ENCODE measurements at places on chromosomes 6 and 20. TPM values are rescaled to one million over a fixed set of nuclear protein-coding genes. Genes with fewer than 3 reads are reported as not detected.

DNA sequence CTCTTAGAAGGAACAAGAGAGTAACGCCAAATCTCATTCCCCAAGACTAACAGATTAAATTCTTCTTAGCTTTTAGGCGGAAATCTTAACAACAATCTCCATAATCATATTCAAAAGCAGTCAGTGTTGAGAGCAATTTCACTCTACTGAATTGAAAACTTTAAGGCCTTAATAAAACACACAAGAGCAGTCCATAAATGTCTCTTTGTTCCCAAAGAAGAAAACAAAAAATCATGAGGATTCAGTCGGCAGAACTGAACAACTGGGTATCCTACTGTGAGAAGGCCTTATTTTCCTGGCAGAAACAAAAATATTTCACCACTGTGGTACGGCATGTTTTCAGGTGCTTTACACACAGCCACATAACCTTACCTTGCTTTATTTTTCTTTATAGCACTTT lies 14.4 kb downstream of the ABHD12 start:
- DNase-seq, result no peak
- H3K4me1 ChIP-seq, result peaks cover 9% of the 10 kb centered on the region
- H3K27ac ChIP-seq, result no peak overlapping the region
- no peak overlapping the region for H3K4me3 ChIP-seq
- H3K36me3 ChIP-seq, result no peaks in the 10 kb centered on the region

GRCh38 chr20:47606983-47607613 lies 105.4 kb downstream of the NCOA3 start:
- H3K4me1 ChIP-seq, result no peaks in the 10 kb centered on the region
- DNase-seq, result no peak
- no peaks in the 10 kb centered on the region for H3K27me3 ChIP-seq
- H3K4me3 ChIP-seq, result no peak overlapping the region
- no peak overlapping the region for H3K27ac ChIP-seq

The HLA-DQB2 gene
- not detected for polyA plus RNA-seq

The THBD gene
- polyA plus RNA-seq, result 3.8 TPM

The DNAJC5 gene
- polyA plus RNA-seq, result 23.3 TPM

DNA sequence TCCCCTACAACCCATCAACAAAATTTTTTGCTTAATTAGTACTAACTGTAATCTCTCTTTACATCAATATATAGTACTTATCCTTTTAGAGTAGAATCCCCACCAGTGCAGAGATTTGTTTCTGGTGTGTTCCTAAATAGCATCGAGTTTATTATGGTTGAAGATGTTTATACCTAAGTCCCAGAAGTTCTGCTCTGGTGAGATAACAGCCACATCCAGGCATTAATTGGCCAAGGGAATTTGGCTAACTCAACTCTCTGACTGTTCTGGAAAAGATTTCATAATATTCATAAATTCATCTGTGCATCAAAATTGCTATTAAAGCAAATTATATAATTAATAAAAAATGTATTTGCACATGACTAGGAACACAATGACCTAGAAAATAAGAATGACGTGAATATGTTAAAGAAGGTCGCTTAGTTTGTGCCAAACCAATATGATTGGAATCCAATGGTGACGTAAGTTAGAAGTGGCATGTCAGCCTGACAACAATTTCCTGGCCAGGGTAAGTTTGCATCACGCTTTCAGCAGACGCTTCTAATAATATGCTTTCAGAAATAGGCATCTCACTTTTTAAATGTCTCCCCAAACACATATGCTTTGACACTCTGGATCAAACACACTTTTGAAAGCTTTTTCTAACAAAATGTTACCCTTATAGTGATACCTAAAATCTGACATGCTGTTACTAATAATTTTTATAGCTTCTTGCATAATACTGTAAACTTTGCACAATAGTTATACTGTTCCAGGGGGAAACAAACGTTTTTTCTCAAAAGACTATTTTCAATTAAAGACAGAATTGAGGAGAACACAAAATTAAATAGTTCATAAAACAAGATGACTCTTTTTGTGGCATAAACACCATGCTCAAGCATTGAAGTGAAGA lies 236.7 kb downstream of the TENT5A start:
- H3K36me3 ChIP-seq, result no peaks in the 10 kb centered on the region
- H3K27ac ChIP-seq, result no peak overlapping the region
- H3K27me3 ChIP-seq, result no peaks in the 10 kb centered on the region
- no peak overlapping the region for H3K4me3 ChIP-seq
- no peak for DNase-seq

The KCNG1 gene
- polyA plus RNA-seq, result 2.2 TPM

The ARFGEF3 gene
- 4.8 TPM for polyA plus RNA-seq

DNA sequence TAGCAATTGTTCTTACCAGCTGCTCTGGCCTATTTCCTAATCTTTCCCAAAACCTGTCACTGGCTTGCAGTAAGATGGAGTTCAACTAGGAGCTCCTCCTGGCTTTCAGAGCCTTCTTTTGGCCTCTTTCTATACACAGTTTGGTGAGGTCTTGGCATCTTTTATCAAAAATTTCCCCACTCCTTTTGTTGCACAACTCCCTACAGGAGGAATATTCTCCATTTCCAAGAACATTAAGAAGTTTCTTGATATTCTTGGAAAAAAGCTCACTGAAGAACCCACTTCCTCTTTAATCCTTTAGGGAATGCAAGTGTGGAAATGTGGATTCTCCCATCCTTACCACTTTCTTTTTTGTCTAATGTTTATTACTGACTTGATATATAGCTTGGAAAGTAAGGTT lies 171.3 kb upstream of the KCNK16 start:
- H3K27ac ChIP-seq, result no peak overlapping the region
- H3K36me3 ChIP-seq, result no peaks in the 10 kb centered on the region

- no peak overlapping the region for H3K27ac ChIP-seq
- H3K36me3 ChIP-seq, result no peaks in the 10 kb centered on the region
- H3K27me3 ChIP-seq, result no peaks in the 10 kb centered on the region
- H3K4me1 ChIP-seq, result no peaks in the 10 kb centered on the region
- no peak overlapping the region for H3K4me3 ChIP-seq
These were observed 205.3 kb upstream of the FOXA2 start for GRCh38 chr20:22789676-22790075.

The XRN2 gene
- polyA plus RNA-seq, result 10.0 TPM

- no peak overlapping the region for H3K27ac ChIP-seq
- no peak for DNase-seq
- H3K4me1 ChIP-seq, result no peaks in the 10 kb centered on the region
- no peaks in the 10 kb centered on the region for H3K27me3 ChIP-seq
- H3K4me3 ChIP-seq, result no peak overlapping the region
These were observed 443.7 kb downstream of the GJA1 start for GRCh38 chr6:121879149-121879548.

DNA sequence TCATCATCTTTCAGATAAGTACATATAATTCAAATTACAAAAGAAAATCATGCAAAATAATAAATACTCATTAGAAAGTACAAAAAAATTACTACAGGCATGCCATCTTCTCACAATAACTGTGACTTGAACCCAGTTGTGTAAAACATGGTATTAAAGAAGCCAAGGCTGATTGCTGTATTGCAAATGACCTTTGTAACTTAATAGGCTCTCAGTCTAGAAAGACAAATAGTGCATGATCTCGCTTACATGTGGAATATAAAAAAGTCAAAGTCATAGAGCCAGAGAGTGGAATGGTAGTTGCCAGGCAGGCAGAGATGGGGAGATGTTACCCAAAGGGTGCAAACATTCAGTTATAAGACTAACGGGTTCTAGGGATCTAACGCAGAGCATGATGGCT lies 626.1 kb downstream of the COL12A1 start:
- H3K27ac ChIP-seq, result no peak overlapping the region
- DNase-seq, result no peak
- H3K4me1 ChIP-seq, result no peaks in the 10 kb centered on the region
- H3K36me3 ChIP-seq, result no peaks in the 10 kb centered on the region
- no peak overlapping the region for H3K4me3 ChIP-seq
- no peaks in the 10 kb centered on the region for H3K27me3 ChIP-seq

All from pancreas (tissue), 10 donors.